ENCODE measurements at places on chromosomes 6 and 20. TPM values are rescaled to one million over a fixed set of nuclear protein-coding genes. Genes with fewer than 3 reads are reported as not detected.

DNA sequence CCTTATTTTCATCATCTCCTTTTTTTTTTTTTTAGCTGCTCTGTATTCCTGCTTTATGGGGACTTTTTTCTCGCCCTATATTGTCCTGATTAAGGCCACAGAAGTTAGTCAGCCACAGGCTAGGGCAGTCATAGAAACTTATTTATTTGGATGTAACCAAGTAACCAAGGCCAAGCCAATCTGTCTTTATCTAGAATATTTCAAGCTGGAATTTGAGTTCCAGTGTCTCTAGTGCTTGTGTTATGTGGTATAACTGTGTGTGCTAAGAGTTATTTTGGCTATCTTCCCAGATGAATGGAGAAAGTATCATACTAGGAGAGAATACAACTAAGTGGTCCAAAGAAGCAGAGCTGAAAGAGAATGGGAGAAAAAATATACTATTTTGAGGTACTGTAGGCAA, 751.5 kb downstream of the CBLN4 start:
- DNase-seq, result no peak

GRCh38 chr6:3053231-3053508, 15.1 kb upstream of the RIPK1 start:
- no peak for DNase-seq

DNA sequence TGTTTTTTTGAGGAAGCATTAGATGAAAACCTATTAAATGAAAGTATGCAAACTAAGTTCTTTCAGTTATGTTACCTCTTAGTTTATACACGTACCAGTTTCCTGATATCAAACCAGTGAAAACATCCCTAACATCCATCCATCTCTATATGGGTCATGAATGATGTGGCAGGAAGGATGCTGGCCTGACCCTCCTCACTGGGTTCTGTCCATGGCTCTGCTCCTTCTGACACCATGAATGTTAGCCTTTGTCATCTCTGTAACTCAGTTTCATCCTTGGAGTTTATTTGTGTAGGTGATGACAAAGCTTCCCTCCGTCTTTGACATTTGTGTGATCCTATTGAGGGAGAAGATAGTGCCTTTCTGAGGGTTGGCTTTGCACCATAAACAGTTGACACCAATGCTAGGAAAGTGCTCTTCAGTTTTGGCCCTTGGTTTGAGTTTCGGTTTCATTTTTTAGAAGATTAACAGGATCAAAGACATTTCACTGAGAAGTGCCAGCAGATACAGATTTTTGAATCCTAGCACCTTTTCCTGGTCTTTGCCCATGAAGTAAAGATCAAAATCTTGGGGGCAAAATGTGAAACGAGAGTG, 72.0 kb upstream of the SCGN start:
- no peak for DNase-seq

- DNase-seq, result no peak
Observed at GRCh38 chr6:70376628-70377027, 36.7 kb upstream of the FAM135A start.

- DNase-seq, result no peak
Observed at GRCh38 chr20:35888657-35889056, 65.6 kb downstream of the SCAND1 start.

- DNase-seq, result no peak
Observed at GRCh38 chr6:158942349-158942748, 57.7 kb downstream of the RSPH3 start.

- no peak for DNase-seq
Observed at GRCh38 chr20:6114696-6115095, 8.1 kb downstream of the FERMT1 start.

DNA sequence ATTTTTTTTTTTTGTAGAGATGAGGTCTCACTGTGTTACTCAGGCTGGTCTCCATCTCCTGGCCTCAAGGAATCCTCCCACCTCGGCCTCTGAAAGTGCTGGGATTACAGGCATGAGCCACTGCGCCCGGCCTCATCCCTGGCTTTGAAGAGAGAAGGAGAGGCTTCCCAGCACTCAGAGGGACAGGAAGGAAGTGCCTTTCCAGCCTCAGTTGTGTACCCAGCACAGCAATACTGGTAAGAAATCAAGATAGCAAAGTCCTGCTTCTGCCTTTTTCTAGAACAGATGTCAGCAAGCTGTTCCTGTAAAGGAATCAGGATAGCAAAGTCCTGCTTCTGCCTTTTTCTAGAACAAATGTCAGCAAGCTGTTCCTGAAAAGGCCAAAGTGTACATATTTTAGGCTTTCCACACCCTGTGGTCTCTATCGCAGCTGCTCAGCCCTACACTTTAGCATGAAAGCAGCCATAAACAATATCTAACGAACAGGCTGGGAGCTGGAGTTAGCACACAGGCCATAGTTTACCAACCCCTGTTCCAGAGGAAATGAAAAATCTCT, 6.3 kb upstream of the PLTP start:
- no peak for DNase-seq

GRCh38 chr6:37069639-37070038, 64.2 kb downstream of the FGD2 start:
- DNase-seq, result no peak

DNA sequence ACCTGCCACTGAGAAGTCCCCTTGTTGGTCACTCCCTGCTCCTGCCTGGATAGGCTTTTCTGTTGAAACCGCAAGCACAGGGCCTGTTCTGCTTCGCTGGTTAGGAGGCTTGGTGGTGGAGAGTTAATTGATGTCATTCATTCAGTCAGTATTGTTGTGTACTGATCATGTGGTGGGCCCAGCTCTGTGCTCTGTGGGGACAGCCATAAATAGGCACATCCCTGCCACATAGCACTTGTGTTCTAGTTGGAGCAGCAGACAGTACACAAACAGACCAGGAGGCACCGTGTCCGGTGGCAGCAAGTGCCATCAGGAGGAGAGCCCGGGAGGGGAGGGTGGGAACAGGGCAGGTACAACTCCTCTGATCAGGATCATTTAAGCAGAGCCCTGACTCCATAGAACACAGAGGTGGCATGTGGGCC, 155.2 kb upstream of the INSM1 start:
- no peak for DNase-seq

DNA sequence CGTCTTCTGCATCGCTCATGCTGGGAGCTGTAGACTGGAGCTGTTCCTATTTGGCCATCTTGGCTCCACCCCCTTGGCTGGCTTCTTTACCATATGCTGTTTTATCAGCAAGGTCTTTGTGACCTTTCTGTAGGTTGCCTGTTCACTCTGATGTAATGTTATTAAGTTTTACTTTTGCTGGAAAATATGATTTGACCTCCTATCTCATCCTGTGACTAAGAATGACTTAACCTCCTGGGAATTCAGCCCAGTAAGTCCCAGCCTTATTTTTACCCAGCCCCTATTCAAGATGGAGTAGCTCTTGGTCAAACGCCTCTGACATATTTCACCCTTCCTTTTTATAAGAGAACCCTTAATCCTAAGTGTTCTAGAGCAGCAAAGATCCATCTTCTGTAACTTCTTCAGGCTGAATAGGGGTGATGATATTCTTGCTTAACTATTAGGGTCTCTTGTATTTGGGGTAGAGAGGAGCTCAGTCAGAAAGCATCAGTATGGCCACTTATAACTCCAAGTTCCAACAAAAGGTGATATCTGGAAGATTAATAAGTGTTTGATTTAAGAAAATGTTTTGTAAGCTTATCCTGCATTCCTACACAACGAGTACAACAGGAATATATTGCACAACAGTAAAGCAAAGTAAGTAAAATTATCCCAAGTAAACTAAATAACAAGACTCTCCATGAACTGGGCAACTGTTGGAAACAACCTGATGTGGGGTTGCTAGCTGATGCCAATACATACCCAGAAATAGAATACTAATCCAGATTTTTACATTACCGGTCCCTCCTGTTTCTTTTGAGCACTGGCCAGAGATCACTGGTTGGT, 23.1 kb upstream of the HMGN3 start:
- DNase-seq, result no peak

GRCh38 chr6:45512717-45513116, 135.0 kb upstream of the SUPT3H start:
- no peak for DNase-seq

DNA sequence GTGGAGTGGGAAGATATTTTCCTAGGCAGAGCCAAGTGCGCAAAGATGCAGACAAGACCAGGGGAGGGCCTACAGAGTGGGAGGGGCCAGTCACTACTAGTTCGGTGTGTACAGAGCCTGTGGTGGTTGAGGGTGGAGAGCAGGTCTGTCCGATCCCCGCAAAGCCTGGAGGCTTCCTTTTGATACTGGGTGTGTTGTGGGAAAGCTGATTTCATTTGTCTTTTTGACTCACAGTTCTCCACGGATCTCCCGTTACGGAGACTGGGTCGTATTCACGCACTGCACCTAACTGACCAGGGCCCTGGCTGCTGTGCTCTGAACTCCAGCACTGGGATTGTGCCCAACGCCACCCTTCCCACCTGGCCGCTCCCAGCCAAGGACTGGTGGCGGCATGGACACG, 1.4 kb upstream of the TIAM2 start:
- no peak for DNase-seq

- DNase-seq, result no peak
Observed at GRCh38 chr6:135475292-135475886, 22.2 kb downstream of the AHI1 start.

DNA sequence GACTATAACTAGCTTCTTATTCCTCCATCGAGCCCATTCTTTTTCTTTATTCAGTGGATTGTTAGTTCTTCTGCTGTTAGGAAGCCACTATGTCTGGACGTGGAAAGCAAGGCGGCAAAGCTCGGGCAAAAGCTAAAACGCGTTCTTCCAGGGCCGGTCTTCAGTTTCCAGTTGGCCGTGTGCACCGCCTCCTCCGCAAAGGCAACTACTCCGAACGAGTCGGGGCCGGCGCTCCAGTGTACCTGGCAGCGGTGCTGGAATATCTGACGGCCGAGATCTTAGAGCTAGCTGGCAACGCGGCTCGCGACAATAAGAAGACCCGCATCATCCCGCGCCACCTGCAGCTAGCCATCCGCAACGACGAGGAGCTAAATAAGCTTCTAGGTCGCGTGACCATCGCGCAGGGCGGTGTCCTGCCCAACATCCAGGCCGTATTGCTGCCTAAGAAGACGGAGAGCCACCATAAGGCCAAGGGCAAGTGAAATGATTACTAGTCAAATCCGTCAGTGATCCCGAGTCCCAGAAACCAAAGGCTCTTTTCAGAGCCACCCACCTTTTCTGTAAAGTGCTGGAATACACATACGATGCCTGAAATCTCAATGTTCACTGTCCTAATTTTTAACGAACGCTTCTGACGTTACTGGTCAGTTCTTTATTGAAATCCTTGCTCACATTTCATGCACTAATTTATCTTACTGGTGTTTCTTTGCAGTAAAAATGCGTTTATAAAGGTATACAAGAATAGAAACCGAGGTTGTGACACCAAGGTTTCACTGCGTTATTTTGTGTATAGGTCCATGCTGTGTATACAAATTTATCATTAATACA, 129.9 kb downstream of the HFE start:
- peak; percentile 76 for DNase-seq

GRCh38 chr6:156190270-156190669, 586.9 kb upstream of the ARID1B start:
- DNase-seq, result no peak

DNA sequence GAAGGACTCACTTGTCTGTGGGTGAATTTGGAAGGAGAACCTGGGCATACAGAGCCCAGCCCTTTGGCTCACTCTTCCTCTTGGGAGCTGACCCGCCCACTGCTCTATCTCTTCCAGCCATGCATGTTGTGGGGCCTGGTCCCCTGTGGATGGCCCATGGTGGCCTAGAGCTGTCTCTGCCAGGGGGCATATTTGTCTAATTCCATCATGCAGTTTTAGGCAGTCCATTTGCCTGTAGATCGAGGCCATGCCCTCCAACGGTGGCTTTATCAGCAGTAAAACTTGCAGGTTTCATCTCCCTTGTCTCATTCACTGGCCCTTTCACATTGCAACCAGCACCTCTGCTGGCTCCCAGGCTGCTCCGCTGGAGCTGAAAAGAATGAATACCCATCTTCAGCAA, 12.9 kb upstream of the EZR start:
- DNase-seq, result no peak

GRCh38 chr20:18754030-18754652, 59.4 kb upstream of the SCP2D1 start:
- no peak for DNase-seq

The HLA-G gene
- not detected for total RNA-seq

The CST2 gene
- not detected for total RNA-seq
